ENCODE measurements at places on chromosomes 6 and 20. TPM values are rescaled to one million over a fixed set of nuclear protein-coding genes. Genes with fewer than 3 reads are reported as not detected.

Gene SLC22A16
- not detected for polyA plus RNA-seq

Gene CCN2
- 326 TPM for polyA plus RNA-seq

DNA sequence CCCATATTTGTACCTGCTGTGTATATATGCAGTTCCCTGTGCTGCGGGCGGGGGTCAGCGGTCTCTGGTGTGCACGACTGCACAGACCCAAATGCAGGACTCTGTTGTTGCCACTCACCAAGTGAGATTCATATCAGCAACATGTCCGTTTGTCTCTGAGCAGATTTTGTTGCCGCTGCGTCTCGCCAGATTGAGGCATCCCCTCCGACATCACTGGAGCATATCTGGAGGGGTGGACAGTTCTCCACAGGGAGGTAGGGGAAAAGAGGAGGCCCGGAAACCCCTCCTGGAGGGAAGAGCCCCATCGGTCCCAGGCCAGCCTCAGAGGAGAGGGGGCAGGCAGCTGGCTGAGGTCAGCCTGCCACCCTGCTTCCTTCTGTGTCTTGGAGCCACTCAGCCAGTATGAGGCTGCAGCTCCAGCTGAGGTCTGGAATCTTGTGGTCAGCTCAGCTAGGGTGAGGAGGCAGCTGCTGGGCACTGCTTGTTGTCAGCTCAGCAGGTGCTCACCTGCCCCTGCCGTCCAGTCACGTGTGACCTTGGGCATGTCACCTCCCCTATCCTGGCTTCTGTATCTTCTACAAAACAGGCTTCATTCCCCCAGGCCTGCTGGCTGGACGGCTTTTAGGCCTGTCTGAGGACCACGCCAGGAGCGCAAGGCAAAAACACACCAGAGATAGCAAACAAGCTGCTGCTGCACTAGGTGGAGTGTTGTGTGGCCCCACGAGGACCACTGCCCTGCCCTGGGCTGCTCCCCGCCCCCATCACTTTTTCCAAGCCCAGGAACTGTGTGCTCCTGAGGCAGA lies 47.1 kb downstream of the HNF4A start:
- DNase-seq = no peak

DNA sequence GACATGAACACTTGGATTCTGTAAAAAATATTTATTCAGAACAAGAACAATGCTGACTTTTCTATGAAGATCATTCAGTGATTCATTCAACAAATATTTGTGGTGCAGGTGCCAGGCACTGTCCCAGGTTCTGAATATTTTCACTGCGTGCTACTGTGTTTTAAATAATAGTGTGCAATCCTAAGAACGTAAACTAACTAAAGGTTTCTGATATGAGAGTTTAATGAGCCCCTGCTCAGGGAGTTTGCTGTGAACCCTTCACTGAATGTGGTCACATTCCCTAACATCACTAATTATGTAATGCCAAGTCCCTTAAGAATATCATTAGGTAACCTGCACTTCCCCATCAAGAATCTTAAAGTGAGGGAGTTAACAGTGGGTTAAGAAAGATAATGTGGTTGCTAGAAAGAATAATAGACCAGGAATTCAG lies 1.7 kb upstream of the TMEM170B start:
- DNase-seq = no peak

- DNase-seq = no peak
These were observed 5.3 kb upstream of the FOXC1 start for GRCh38 chr6:1604158-1605003.

- no peak for DNase-seq
These were observed 41.3 kb downstream of the IRAK1BP1 start for GRCh38 chr6:78908621-78909020.

Data from BJ (cell line).